Activated CD4-positive, alpha-beta memory T cell treated with anti-CD3 and anti-CD28 coated beads for 36 hours (primary cell): ENCODE measurements at places on chromosomes 6 and 20.
A peak's percentile ranks its signal among the peaks of the same experiment; 100 is the strongest.

- H3K27me3 ChIP-seq: no peaks in the 10 kb centered on the region
- DNase-seq: no peak
- H3K4me3 ChIP-seq: no peak overlapping the region
- H3K4me1 ChIP-seq: peaks cover 5% of the 10 kb centered on the region
- no peak overlapping the region for H3K27ac ChIP-seq
- H3K36me3 ChIP-seq: no peaks in the 10 kb centered on the region
These were observed 9.8 kb upstream of the BPIFB4 start for GRCh38 chr20:33069673-33070072.

GRCh38 chr20:38266426-38266825 is 5.9 kb upstream of the KIAA1755 start:
- H3K27ac ChIP-seq: no peak overlapping the region
- DNase-seq: no peak
- H3K27me3 ChIP-seq: peaks cover 13% of the 10 kb centered on the region
- H3K4me1 ChIP-seq: no peaks in the 10 kb centered on the region
- H3K36me3 ChIP-seq: no peaks in the 10 kb centered on the region
- no peak overlapping the region for H3K4me3 ChIP-seq

- H3K4me1 ChIP-seq: peaks cover 27% of the 10 kb centered on the region
- H3K36me3 ChIP-seq: no peaks in the 10 kb centered on the region
- no peak for DNase-seq
- no peak overlapping the region for H3K27ac ChIP-seq
These were observed 41.8 kb downstream of the SF3B5 start for GRCh38 chr6:144053601-144054000.

DNA sequence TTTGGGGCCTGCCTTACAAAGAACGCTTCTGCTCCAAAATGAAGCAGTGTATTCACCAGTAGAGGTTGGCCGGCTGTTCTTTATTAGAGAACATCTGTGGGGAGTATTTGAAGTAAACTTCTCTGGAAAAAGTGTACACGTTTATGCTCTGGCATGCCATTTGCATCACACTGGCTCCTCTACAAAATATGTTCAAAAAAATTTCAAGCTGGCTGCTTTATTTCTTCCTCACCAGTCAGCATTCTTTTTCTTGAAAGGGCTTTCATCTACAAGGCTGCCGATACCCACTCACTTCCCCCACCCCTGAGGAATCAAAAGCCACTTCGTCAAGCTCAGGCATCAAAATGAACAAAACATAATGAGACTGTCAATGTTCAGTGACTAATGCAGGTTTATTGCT is 294.1 kb downstream of the TFAP2B start:
- H3K4me1 ChIP-seq: no peaks in the 10 kb centered on the region
- DNase-seq: no peak
- no peak overlapping the region for H3K4me3 ChIP-seq
- no peaks in the 10 kb centered on the region for H3K36me3 ChIP-seq

- no peak overlapping the region for H3K4me3 ChIP-seq
- H3K36me3 ChIP-seq: no peaks in the 10 kb centered on the region
- peaks cover 31% of the 10 kb centered on the region for H3K4me1 ChIP-seq
- DNase-seq: no peak
These were observed 248.3 kb downstream of the ARID1B start for GRCh38 chr6:157025437-157025836.

DNA sequence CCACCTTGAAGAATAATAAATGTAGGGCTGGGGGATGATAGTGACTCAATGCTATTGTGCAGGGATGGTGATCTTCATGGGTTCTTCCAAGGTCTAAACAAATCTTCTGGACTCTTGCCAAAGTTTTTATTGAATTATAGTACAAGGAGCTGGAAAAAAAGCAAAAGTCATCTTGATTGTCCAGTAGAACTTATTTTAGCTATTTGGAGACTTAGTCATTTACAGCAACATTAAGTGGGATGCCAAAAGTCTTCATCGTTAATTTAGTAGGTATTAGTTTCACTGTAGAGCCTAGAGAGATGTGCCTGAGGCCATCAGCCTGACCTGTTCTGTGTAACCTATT is 212.9 kb upstream of the TBX18 start:
- DNase-seq: no peak
- H3K4me1 ChIP-seq: no peaks in the 10 kb centered on the region
- no peak overlapping the region for H3K4me3 ChIP-seq
- no peaks in the 10 kb centered on the region for H3K27me3 ChIP-seq
- no peaks in the 10 kb centered on the region for H3K36me3 ChIP-seq
- no peak overlapping the region for H3K27ac ChIP-seq

GRCh38 chr20:33612001-33612400 is 50.1 kb upstream of the C20orf144 start:
- no peak overlapping the region for H3K4me3 ChIP-seq
- H3K36me3 ChIP-seq: peaks cover 13% of the 10 kb centered on the region
- no peak overlapping the region for H3K27ac ChIP-seq

- peaks cover 3% of the 10 kb centered on the region for H3K4me1 ChIP-seq
- no peak overlapping the region for H3K4me3 ChIP-seq
- no peaks in the 10 kb centered on the region for H3K36me3 ChIP-seq
- no peak overlapping the region for H3K27ac ChIP-seq
- H3K27me3 ChIP-seq: no peaks in the 10 kb centered on the region
These were observed 16.5 kb upstream of the TINAG start for GRCh38 chr6:54291738-54292137.

- H3K4me1 ChIP-seq: peaks cover 57% of the 10 kb centered on the region
- H3K36me3 ChIP-seq: peaks cover 60% of the 10 kb centered on the region
- H3K27me3 ChIP-seq: no peaks in the 10 kb centered on the region
- peak overlapping the region; percentile 87 for H3K4me3 ChIP-seq
- no peak for DNase-seq
These were observed 4.8 kb downstream of the PIM1 start for GRCh38 chr6:37174515-37175331.

- H3K4me1 ChIP-seq: peaks cover 2% of the 10 kb centered on the region
- peaks cover 56% of the 10 kb centered on the region for H3K36me3 ChIP-seq
- H3K27me3 ChIP-seq: no peaks in the 10 kb centered on the region
- no peak overlapping the region for H3K27ac ChIP-seq
- no peak overlapping the region for H3K4me3 ChIP-seq
- no peak for DNase-seq
These were observed 13.7 kb downstream of the RIPK1 start for GRCh38 chr6:3081960-3082359.

GRCh38 chr20:20237093-20237959 is 130.6 kb upstream of the INSM1 start:
- peaks cover 3% of the 10 kb centered on the region for H3K27me3 ChIP-seq
- peak; percentile 43 for DNase-seq
- no peaks in the 10 kb centered on the region for H3K4me1 ChIP-seq
- H3K4me3 ChIP-seq: no peak overlapping the region

- no peaks in the 10 kb centered on the region for H3K27me3 ChIP-seq
- H3K36me3 ChIP-seq: peaks cover 14% of the 10 kb centered on the region
- H3K4me1 ChIP-seq: peaks cover 33% of the 10 kb centered on the region
These were observed 7.9 kb upstream of the SDCBP2 start for GRCh38 chr20:1336699-1337367.

- H3K4me1 ChIP-seq: peaks cover 10% of the 10 kb centered on the region
- no peaks in the 10 kb centered on the region for H3K27me3 ChIP-seq
- no peak overlapping the region for H3K27ac ChIP-seq
- H3K36me3 ChIP-seq: no peaks in the 10 kb centered on the region
These were observed 4.6 kb upstream of the MYB start for GRCh38 chr6:135176464-135176863.

DNA sequence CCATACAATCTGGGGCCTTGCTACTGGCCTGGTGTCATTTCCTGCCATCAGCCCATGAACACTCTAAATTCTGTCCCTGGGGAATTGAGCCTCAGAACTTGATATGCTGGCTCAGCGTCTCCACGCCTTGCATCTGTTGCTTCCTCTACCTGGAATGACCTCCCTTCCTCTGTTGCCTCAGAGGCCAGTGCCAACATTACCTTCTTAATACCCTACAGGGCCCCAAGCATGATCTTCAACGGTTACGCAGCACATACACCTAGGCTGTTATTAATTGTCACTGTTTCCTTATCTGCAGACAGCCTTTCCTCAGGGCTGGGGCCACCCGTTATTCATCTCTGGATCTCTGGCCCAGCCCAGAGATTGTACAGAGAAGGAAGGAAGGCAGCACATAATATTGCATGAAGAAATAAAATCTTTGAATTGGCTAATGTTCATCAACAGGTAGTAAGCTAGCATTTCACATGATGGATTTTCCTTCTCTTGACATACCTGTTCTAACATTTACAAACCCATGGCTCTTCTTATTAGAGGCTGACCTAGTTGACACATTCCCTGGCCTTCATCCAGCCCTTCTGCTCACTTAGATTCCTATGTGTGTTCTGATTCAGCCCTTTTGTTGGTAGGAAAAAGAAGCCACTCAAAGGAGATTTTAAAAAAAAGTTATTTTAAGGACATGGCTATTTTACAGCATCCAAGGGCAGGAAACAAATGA is 8.4 kb upstream of the RNF182 start:
- no peak overlapping the region for H3K4me3 ChIP-seq
- H3K36me3 ChIP-seq: no peaks in the 10 kb centered on the region
- peaks cover 19% of the 10 kb centered on the region for H3K27me3 ChIP-seq
- DNase-seq: no peak
- no peak overlapping the region for H3K27ac ChIP-seq

- peaks cover 11% of the 10 kb centered on the region for H3K36me3 ChIP-seq
- DNase-seq: no peak
- no peak overlapping the region for H3K4me3 ChIP-seq
- H3K4me1 ChIP-seq: peaks cover 33% of the 10 kb centered on the region
- H3K27ac ChIP-seq: no peak overlapping the region
These were observed 53.0 kb downstream of the NUDT3 start for GRCh38 chr6:34339432-34339831.

- H3K4me1 ChIP-seq: peaks cover 10% of the 10 kb centered on the region
- H3K4me3 ChIP-seq: no peak overlapping the region
- no peak overlapping the region for H3K27ac ChIP-seq
- DNase-seq: no peak
These were observed 343.4 kb downstream of the CDC5L start for GRCh38 chr6:44730771-44731391.

GRCh38 chr20:47357296-47358038 is 968 bp upstream of the ZMYND8 start:
- peaks cover 35% of the 10 kb centered on the region for H3K4me1 ChIP-seq
- no peaks in the 10 kb centered on the region for H3K27me3 ChIP-seq
- DNase-seq: peak; percentile 73
- H3K27ac ChIP-seq: peak overlapping the region; percentile 98

GRCh38 chr6:62146954-62147853 is 138.8 kb downstream of the KHDRBS2 start:
- no peak for DNase-seq
- H3K36me3 ChIP-seq: no peaks in the 10 kb centered on the region
- no peaks in the 10 kb centered on the region for H3K27me3 ChIP-seq
- H3K27ac ChIP-seq: no peak overlapping the region

GRCh38 chr6:79377047-79377446 is 142.6 kb upstream of the HMGN3 start:
- peaks cover 2% of the 10 kb centered on the region for H3K27me3 ChIP-seq
- H3K27ac ChIP-seq: no peak overlapping the region
- H3K36me3 ChIP-seq: no peaks in the 10 kb centered on the region
- no peak overlapping the region for H3K4me3 ChIP-seq
- DNase-seq: no peak
- H3K4me1 ChIP-seq: no peaks in the 10 kb centered on the region

- no peaks in the 10 kb centered on the region for H3K27me3 ChIP-seq
- peaks cover 8% of the 10 kb centered on the region for H3K4me1 ChIP-seq
- DNase-seq: no peak
- H3K36me3 ChIP-seq: no peaks in the 10 kb centered on the region
These were observed 72.4 kb upstream of the TMEM181 start for GRCh38 chr6:158487495-158487894.

- no peak overlapping the region for H3K27ac ChIP-seq
- peaks cover 14% of the 10 kb centered on the region for H3K27me3 ChIP-seq
- H3K4me1 ChIP-seq: peaks cover 4% of the 10 kb centered on the region
These were observed 102.6 kb downstream of the SNAP25 start for GRCh38 chr20:10321138-10321717.

DNA sequence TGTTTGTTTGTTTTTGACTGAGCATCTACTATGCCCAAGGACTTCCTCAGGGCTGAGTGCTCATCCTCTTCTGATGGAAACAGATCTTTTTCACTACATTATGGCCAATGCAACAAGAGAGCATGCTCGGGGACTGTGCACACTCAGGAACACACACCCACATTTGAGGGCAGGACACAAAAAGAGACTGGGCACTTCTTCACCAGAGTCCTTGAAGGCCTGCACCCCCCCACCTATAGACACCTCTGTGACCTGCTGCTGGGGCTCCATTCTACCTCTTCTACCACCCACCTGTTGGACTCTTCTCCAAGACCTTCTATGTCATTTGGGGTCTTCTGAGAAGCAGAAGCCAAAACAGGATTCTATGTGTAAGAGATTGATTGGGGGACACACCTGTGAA is 9.2 kb upstream of the MAFB start:
- no peak overlapping the region for H3K4me3 ChIP-seq
- no peaks in the 10 kb centered on the region for H3K4me1 ChIP-seq

- no peak for DNase-seq
- peak overlapping the region; percentile 91 for H3K27ac ChIP-seq
- H3K4me1 ChIP-seq: peaks cover 55% of the 10 kb centered on the region
- H3K36me3 ChIP-seq: peaks cover 2% of the 10 kb centered on the region
- no peak overlapping the region for H3K4me3 ChIP-seq
These were observed 28.6 kb downstream of the PPARD start for GRCh38 chr6:35370785-35371493.

GRCh38 chr6:100856146-100856545 is 25.0 kb downstream of the ASCC3 start:
- H3K36me3 ChIP-seq: peaks cover 56% of the 10 kb centered on the region
- H3K27me3 ChIP-seq: no peaks in the 10 kb centered on the region
- H3K4me1 ChIP-seq: no peaks in the 10 kb centered on the region
- H3K4me3 ChIP-seq: no peak overlapping the region
- DNase-seq: no peak
- H3K27ac ChIP-seq: no peak overlapping the region

GRCh38 chr6:99216959-99217358 is 132.5 kb downstream of the FAXC start:
- DNase-seq: no peak
- H3K27ac ChIP-seq: no peak overlapping the region
- H3K4me3 ChIP-seq: no peak overlapping the region

DNA sequence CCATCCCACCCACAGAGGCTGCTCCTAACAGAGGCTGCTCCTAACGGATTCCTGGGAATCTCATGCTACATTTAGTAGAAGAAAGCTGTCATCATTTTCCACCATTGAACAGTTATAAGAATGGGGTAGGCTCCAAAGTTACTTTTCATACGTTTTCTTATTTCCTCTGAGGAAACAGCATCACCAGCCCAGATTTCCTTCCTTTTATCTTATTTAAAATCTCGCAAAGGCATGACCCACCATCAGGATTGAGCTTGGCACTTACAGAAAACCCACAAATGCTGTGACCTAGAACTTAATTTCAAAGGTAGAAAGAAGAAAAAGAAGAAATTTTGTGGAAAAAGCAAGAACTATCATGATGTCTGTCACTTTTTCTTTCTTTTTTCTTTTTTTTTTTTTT is 168.0 kb downstream of the LY86 start:
- no peak for DNase-seq
- no peaks in the 10 kb centered on the region for H3K36me3 ChIP-seq
- peaks cover 6% of the 10 kb centered on the region for H3K4me1 ChIP-seq
- no peak overlapping the region for H3K27ac ChIP-seq
- H3K27me3 ChIP-seq: peaks cover 7% of the 10 kb centered on the region

GRCh38 chr6:149963462-149964307 is at the start of gene ULBP1:
Gene ULBP1, plus strand, starts transcription at chr6:149963943. Its CDS starts 107 bp downstream, at chr6:149964050.
- peaks cover 75% of the 10 kb centered on the region for H3K27me3 ChIP-seq
- DNase-seq: peak; percentile 91
- H3K36me3 ChIP-seq: peaks cover 2% of the 10 kb centered on the region
- H3K27ac ChIP-seq: peak within 1 kb of the TSS; percentile 70
- peak within 1 kb of the TSS; percentile 86 for H3K4me3 ChIP-seq
- H3K4me1 ChIP-seq: peaks cover 29% of the 10 kb centered on the region

- H3K27ac ChIP-seq: no peak overlapping the region
- DNase-seq: no peak
- H3K4me1 ChIP-seq: no peaks in the 10 kb centered on the region
- H3K27me3 ChIP-seq: no peaks in the 10 kb centered on the region
- H3K36me3 ChIP-seq: no peaks in the 10 kb centered on the region
These were observed 898.9 kb upstream of the MAN1A1 start for GRCh38 chr6:120248451-120248850.
